Effector CD4-positive, alpha-beta T cell (primary cell): ENCODE measurements at places on chromosomes 3 and 15.

- DNase-seq, result no peak
These were observed 20.2 kb upstream of the THUMPD3 start for GRCh38 chr3:9342696-9343095.

DNA sequence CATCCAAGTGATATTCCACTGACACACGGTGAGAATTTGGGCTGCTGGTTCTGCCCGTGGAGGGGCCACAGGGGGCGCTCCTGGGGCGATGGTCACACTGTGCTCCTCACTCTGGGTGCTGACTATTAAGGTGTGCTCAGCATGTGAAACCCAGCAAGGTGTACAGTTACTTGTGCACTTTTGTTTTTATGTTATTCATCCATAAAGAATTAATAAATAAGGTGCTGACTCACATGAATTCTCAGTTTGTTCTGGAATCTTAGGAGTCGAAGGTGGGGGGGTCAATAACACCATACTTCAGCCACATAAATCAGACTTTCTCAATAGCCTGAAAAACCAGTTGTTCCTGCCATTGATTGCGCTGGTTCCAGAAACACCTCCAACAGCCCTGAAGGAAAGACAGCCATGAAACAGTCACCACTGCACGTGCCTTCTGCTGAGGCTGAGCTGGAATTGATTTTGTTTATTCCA is 53.5 kb upstream of the SPATA12 start:
- no peak for DNase-seq

DNA sequence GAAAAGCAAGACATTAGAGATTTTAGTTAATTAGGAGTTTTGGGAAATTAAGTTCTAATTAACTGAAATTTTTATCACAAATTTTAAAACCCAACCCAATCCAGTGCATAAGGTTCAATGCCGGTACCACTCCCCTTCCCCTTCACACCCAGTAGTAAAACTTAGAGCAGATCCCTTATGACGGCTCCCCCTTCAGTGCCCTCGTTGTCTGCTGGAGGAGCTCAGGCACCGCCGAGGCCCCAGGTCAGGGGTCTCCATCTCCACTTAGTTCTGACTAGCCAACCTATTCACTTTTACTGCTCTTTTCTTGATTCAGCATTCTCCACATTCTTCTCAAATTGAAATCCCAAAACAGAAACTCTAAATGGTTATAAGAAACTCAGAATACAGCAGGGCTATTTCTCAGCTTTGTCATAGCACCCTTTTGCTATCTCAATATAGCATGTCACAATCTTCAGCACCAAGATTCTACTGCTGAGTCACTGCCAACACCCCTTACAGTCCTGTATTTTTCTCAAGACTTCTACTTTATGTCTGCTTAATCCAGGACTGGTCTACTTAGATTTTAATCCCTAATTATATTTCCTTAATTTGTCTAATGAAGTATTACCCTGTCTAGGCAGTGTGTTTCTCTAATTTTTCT is 39.8 kb downstream of the TUBGCP4 start:
- no peak for DNase-seq

- DNase-seq, result no peak
These were observed 107.6 kb upstream of the FXR1 start for GRCh38 chr3:180804916-180805315.
